Natural killer cell (primary cell): ENCODE measurements at places on chromosomes 6 and 20.

DNA sequence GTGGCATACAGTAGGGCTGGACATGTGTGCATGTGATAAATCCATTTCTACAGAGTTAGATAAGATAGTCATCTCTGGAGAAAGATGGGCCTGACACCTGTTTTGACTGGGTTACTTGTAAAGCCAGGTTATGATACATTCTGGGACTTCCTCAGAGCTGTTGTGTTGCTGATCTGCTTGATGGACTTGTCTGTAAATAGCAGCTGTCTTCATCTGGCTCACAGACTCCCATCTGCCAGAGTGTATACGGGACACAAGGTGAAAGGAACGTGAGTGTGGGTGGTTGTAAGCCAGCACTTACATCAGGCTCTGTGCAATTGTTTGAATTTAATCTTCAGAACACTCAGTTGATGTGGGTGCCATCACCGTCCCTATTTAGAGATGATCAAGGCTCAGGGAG, 49.8 kb downstream of the ZDHHC14 start:
- no peak for DNase-seq

DNA sequence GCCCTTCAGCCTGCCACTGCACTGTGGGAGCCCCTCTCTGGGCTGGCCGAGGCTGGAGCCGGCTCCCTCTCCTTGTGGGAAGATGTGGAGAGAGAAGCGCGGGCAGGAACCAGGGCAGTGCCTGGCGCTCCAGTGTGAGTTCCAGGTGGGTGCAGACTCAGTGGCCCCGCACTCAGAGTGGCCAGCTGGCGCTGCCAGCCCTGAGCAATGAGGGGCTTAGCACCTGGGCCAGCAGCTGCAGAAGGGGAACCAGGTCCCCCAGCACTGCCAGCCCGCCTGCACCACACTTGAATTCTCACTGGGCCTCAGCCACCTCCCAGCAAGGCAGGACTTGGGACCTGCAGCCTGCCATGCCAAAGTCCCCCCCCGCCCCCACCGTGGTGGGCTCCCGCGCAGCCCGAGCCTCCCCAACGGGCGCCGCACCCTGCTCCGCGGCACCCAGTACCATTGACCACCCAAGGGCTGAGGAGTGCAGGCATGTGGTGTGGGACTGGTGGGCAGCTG, 205.9 kb downstream of the CLVS2 start:
- no peak for DNase-seq

DNA sequence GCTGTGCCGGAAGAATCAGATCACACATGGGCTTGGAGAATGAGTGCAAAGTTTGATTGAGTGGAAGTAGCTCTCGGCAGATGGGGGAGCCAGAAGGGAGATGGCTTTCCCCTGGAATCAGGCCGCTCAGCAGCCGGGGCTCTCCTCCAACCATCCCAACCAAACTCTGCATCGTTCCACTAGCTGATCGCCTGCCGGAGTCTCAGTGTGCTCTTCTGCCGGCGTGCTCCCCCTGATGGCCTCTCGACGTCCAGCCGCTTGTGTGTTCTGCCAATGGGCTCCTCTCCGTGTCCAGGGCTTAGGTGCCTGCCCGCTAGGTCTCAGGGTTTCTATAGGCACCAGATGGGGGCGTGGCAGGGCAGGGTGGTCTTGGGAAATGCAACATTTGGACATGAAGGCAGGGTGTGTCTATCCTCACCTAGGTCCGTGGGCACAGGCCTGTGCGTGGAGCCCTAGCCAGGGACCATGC, 4.9 kb upstream of the BIRC7 start:
- DNase-seq, result no peak

DNA sequence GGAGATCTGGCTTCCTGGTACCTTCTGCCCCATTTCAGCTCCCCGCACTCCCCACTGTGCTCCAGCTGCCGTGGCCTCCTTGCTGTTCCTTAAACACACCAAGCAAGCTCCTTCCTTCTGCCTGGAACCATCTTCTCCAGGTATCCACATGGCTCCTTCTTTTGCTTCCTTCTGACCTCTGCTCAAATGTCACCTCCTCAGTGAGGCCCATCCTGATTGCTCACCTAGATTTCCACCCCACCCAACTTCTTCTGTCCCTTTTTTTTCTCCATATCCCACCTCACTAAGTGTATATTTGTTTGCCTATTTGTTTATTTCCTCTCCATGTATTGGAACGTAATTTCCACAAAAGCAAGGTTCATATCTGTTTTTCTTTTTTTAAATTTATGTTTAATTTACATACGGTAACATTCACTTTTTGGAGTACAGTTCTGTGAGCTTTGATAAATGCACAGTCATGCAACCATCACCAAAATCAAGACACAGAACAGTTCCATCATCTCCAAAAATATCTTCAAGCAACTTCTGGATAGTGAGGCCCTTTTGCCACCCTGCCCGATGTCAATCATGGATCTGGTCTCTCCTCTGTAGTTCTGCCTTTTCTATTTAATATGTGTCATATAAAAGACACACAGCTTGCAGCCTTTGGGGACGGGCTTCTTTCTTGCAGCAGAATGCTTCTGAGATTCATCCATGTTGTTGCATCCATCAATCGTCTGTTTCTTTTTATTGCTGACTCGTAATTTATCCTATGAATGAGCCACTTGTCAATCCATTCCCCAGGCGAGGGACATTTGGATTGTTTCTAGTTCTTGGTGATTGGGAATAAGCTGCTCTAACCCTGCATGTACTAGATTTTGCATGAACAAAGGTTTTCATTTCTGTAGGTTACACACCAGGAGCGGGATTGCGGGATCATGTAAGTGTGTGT, 46.3 kb downstream of the SLC2A10 start:
- DNase-seq, result no peak

DNA sequence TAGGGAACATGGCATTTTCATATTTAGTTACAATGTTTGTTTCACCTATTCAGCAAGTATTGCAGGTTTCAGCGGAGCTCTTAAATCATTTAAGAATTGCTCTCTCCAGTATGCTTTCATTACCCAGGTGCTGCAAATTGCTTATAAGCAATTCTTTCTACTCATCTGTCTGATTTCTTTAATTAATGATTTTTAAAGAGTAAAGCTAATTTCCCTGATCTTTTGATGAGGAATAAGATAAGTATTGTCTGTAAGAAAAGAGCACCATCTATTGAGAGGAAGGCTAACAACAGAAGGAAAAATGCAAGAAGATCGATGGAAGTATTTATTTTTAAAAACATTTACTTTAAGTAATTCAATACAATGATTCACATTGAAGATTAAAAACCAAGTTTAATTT, 2.0 kb downstream of the OPRM1 start:
- no peak for DNase-seq

GRCh38 chr6:32519910-32520258, 10.2 kb downstream of the HLA-DRB5 start:
- no peak for DNase-seq

DNA sequence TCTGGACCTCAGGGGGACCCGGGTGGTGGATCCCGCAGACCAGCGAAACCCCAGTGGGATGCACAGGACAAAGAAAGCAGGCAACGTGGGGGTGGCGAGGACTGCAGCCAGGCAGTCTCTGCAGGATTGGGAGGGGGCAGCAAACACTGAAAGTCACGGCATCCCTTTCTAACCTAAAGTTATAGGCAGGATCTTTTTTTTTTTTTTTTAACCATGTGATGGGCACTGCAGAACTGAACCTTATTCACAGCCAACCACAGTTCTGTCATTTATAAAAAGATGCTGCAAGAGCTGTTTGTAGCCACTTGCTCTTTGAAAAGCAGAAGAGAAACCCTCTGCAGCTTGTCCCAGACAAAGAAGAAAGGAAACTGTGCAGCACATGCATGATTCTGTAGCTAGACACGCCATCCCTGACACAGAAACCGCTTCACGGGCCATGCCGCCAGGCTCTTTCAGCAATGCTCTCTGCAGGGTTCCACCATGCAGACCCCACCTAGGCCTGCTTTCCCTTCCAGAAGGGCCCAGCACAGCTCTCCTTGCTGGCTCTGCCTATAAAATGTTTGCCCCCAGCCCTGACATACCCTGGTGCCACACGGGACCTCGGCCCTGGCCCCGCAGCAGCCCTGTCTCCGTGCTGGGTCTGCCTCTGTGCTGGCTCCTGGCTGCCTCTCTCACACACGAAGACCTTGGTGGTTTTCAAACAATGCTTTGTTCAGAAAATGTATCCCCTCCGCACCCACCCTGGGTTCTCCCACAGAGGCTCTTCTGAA, 70.8 kb downstream of the PYGB start:
- DNase-seq, result peak; percentile 14

DNA sequence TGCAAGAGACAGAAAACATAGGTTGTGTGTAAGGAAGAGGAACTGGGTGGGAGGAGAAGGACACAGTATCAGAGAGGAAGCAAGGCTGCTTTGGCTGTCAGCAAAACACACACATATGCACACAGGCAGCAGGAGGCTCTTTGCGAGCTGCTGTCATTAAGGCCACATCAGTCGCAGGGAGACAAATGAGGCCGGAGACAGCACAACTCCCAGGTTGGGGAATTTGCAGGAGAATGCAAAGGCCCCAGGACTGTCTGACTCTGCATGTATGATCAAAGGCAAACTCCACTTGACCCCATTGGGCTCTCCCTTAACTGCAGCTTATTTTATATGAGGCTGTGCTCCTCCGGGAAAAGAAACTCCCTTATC, 35.3 kb downstream of the METTL24 start:
- no peak for DNase-seq

DNA sequence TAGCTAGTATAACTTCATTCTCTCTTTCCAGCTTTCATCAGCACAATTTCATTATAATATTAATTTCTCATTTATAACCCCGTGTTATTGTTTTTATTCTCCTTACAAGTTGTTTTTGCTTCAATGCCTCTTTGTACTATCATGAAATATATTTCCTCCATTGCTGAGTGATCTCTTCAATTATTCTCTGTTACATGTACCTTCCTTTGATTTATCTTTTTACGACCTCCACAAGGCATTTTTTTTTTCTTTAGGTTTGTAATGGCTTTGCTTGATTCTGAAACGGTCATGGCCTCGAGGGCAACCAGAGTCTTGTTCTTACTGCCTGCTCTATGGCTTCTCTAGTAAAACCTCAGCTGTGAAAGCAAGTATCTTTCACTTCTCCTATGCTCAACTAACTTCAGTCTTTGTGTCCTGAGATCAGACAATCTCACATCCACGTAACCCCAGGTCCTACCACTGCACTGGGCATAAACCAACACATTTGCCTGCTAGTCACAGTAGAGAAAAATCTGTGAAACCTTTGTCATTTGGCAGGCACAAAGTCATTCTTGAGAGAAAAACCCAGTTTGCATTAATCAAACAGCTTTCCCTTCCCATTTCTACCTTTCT, 119.9 kb downstream of the UST start:
- DNase-seq, result no peak

DNA sequence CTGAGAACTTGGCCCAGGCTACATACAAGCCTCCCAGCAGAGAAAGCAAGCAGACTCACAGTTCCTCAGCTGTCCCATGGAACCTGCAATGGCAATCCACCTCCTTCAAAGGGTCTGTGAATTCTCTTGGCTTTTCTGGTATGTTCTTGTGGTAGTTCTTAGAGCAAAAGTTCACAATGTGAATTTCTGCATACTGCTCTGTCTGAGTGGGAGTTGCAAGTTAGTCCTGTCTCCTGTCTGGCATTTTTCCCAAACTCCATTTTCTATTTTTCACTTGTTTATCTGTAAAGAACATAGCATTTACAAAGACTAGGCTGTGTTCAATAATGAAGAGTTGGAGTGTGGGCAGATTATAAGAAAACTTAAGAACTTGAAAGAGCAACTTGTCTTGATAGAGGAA, 269.9 kb downstream of the BCKDHB start:
- no peak for DNase-seq

- DNase-seq, result peak; percentile 79
These were observed 69.6 kb downstream of the HFE start for GRCh38 chr6:26156850-26157250.

DNA sequence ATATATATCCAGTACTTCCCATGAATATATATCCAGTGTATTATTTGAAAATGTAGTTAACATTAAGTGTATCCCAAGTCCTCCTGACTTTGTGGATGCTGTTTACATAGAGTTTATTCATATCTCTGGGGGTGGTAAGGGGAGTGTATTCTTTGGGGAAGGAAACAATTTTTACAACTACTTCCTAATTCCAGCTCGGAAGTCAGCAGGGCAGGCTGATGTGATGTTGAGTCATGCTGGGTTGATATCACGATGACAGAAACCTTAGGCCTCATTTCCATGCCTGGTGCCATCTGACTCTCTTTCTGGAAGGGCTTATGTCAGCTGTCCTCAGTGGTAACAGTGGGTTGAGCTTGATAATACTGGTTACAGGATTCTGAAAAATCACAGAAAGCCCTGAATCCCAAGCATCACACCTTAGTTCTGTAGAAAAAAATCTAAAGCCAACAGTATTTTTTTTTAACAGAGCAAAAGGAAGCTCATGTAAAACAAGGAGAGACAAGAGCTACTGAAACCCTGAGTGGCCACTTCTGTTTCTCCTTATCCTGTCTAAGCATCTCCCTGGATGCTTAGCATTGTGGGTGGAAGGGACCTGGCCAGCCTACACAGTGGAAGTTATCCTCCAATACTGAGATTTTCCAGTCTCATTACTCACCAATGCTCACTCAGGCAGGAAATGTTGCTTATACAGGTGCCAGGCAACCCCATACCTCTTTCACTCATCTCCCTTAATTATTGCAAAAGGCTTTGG, 75.2 kb upstream of the IYD start:
- DNase-seq, result no peak

- no peak for DNase-seq
These were observed 35.2 kb downstream of the DOK5 start for GRCh38 chr20:54510541-54511129.

GRCh38 chr20:34703424-34704176, 544 bp upstream of the TP53INP2 start:
- peak; percentile 53 for DNase-seq

DNA sequence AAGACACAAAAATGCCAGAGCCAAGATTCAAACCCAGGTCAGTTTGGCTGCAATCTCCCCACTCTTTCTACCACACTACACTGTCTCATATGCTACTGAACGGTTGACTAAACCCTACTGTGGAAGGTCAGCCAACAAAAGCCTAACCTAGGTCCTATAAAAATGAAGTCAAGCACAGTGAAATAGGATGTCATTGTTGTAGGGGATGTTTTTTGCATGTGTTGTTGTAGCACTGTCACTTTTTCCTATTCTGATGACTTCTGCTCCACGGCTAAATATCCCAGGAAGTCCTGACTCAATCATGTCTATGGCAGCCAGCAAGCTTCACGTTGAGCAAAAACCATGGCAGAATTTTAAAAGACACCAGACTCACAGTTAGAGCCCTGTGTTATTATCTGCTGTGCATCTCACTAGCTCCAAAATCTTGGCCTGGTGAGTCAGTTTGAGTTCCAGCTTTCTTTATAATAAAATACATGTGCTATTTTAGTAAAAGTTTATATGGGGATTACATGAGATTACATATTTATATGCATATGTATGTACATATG, 322.1 kb upstream of the NT5E start:
- DNase-seq, result no peak

GRCh38 chr20:64049060-64049877, at the start of gene SOX18:
TSS of gene SOX18 (minus strand) at chr20:64049639. CDS start at chr20:64049516, 123 bp downstream.
- DNase-seq, result no peak

DNA sequence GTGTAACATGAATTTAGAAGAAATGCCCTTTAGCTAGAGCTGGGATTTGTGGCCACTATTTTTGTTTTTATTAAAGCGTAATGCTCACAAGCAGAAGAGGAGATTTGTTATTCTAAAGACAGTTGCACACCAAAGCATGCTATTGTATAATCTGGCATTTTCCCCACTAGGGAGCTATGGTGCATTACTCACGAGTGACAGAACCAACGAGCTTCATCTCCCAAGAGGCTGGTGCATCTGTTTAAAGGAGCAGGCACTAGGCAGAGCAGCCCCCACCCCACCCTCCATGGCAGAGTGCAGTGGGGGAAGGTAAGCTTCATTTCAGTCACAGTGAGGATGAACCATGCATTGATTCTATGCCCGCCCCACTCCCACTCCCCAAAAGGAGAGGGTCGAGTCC, 287.3 kb upstream of the TSHZ2 start:
- DNase-seq, result no peak
